ENCODE measurements at places on chromosomes 5 and 9. TPM values are rescaled to one million over a fixed set of nuclear protein-coding genes. Genes with fewer than 3 reads are reported as not detected.

The MARCOL gene
- total RNA-seq = not detected

The BNC2 gene
- total RNA-seq = 4.1 TPM

The PCDHA3 gene
- total RNA-seq = 0.71 TPM

The CDC25C gene
- total RNA-seq = 10.5 TPM

The SPINK5 gene
- total RNA-seq = not detected

The MTX3 gene
- total RNA-seq = 6.0 TPM

The SLC25A25 gene
- 7.5 TPM for total RNA-seq

The BTNL9 gene
- total RNA-seq = 1.2 TPM

The OTULINL gene
- total RNA-seq = 14.1 TPM

The C5orf52 gene
- total RNA-seq = not detected

The F2RL2 gene
- total RNA-seq = 3.3 TPM

The VAV2 gene
- 41.6 TPM for total RNA-seq

The SPARC gene
- total RNA-seq = 18.8 TPM

The PTGDS gene
- not detected for total RNA-seq

The FOXI1 gene
- total RNA-seq = not detected

The PTGS1 gene
- total RNA-seq = 2.1 TPM

The MEGF10 gene
- total RNA-seq = not detected

The PCDHGB7 gene
- total RNA-seq = 0.10 TPM

The CFAP90 gene
- total RNA-seq = 0.30 TPM

The PCDHA9 gene
- not detected for total RNA-seq

The FOXD1 gene
- total RNA-seq = 12.2 TPM

The P4HA2 gene
- 42.0 TPM for total RNA-seq

The TMEM215 gene
- not detected for total RNA-seq

The NPDC1 gene
- total RNA-seq = 80.5 TPM

The NREP gene
- total RNA-seq = 2.8 TPM

The FBXO4 gene
- 8.1 TPM for total RNA-seq

The DOCK2 gene
- total RNA-seq = 3.3 TPM

The CDH9 gene
- total RNA-seq = not detected

The OSMR gene
- total RNA-seq = 72.5 TPM

The PCDHGA6 gene
- 0.24 TPM for total RNA-seq

The PIP5KL1 gene
- 2.0 TPM for total RNA-seq

The C5orf58 gene
- total RNA-seq = not detected

The CDX1 gene
- total RNA-seq = not detected

The OR2V2 gene
- not detected for total RNA-seq

The ABLIM3 gene
- 21.7 TPM for total RNA-seq

Measured in A549 treated with Mapracorat at 1 μM for 4 hours (cell line).